ENCODE measurements at places on chromosomes 16 and 17.

- DNase-seq: no peak
Observed at GRCh38 chr16:64627288-64627687, 494.6 kb downstream of the CDH11 start.

- DNase-seq: no peak
Observed at GRCh38 chr16:440627-441026, 15.2 kb downstream of the RAB11FIP3 start.

DNA sequence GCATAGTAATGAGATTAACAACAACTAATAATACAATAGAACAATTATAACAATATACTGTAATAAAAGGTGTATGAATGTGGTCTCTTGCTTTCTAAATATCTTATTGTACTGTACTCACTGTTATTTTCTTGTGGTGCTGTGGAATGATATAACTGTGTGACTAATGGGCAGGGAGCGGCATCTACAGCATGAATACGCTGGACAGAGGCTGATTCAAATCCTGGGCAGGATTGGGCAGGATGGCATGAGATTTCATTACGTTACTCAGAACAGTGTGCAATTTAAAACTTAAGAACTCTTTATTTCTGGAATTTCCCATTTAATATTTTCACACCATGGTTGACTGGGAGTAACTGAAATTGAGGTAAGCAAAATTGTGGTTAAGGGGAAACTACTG, 1239.8 kb upstream of the GOT2 start:
- no peak for DNase-seq

GRCh38 chr16:62872339-62872738, 836.1 kb upstream of the CDH8 start:
- no peak for DNase-seq

- DNase-seq: no peak
Observed at GRCh38 chr17:12616161-12616560, 49.5 kb upstream of the MYOCD start.

GRCh38 chr16:80573700-80574120, 32.9 kb downstream of the DYNLRB2 start:
- no peak for DNase-seq

DNA sequence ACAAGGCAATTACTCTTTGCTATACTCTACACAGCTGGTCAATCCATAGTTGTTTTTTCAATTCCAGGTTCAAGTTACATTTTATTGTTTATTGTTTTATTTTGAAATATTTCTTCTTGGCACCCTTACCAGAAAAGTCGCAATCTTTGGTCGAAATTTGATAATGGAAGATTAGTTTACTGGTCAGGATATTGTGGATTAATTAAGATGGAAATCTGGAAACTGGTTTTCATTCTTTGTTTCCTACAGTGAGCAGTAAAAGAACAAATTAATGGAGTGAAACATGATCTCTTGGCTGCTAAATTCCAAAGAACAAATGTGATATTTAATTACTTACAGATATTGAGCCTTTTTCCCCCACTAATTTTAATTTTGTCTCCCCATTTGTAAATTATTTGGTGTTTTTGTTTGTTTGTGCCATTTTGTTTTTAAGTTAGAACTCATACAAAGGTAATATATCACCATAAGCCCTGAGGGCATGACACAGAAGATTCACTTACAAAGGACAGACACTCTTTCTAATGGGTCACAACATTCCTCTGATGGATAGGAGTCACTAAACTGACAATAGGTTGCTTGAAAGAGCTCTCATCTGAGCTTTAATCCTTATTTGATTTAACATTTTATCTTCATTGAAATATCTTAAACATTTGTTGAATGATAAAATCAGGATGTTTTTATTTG, 700.2 kb downstream of the KCNJ2 start:
- DNase-seq: no peak

DNA sequence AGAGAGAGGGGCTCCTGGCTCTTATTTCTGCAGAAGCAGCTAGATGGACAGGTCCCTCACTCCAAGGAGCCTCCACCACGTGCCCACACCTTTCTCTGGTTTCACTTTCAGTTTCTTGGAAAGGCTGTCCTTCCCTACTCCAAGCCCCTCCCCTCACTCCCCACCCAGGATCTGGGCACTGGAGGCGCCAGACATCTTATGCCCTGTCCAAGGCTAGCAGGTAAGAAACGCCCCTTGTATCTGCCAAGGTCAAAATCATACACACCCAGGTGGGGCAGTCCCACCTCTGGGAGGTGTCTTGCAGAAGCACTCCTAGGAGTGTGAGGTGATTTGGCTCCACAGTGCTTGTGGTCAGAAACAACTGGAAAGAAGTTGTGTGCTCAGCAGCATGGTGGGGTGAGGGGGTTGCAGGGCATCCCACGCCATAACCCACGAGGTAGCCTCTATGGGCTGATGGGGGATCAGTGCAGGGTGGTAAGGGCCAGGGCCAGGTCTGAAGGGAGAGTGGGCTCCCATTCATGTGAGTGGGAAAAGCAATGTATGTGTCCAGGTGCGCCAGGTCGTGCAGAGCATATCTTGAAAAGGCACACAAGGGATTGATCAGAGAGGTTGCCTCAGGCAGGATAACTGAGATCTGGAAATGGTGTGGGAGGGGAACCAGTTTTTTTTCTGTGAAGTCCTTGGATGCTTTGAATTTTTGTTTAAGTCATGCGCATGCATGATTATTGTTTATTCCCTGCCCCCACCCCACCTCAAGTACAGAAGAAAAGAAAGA, 31.8 kb upstream of the PRM1 start:
- peak; percentile 88 for DNase-seq

DNA sequence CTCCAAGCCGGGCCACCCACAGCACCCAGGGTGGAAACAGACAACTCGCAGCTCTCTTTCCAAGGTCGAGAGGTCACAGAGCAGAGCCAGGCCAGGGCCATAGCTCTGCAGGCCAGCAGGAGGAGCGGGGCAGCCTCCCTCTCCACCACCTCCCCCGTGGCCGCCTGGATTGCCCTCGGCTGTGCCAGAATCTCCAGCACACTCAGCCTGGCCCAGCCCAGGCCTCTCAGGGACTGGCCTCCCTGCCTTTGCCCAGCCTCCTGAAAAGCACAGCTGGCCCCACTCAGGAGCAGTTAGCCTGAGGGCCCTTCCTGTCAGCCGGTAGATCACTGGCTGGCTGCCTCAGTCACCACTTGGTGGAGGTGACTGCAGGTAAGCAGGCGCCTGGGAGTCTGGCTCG, 85.8 kb upstream of the SEC14L1 start:
- DNase-seq: no peak

DNA sequence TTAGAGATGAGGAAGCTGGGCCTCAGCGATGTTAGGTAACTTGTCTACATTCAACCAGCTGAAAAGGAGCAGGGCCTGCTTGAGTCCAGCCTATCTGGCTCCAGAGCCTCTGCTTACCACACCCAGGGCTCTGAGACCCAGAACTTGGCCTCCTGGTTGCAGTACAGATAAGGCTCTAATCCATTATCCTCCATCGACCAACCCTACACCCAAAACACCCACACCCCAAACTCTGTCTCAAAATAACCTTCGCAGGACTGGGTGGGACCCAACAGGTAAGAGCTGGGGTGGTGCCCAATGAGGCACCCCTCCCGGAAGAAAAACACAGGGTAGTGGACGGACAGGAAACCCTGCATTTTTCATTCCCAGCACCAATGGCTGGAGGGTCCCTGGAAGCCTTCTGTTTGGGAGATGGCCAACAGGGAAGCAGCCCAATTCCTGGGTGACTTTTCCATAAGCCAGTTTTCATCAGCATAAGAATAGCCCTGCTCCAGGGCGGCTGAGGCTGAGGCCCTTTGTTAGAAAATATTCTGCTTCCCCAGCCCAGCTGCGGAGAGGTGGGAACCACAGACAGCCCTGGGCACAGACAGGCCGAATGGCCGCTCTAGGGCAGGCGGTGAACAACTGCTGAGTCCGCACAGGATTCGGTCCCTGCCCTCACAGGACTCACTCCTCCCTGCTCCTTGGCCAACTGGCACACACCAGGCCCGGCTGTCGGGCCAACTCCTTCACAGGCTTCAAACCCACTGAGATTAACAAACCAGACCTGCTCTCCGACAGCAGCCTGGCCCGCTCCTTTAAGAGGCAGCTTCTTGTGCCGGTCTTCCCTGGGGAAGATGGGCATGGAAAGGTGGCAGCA, 9.8 kb downstream of the SMIM5 start:
- DNase-seq: no peak

DNA sequence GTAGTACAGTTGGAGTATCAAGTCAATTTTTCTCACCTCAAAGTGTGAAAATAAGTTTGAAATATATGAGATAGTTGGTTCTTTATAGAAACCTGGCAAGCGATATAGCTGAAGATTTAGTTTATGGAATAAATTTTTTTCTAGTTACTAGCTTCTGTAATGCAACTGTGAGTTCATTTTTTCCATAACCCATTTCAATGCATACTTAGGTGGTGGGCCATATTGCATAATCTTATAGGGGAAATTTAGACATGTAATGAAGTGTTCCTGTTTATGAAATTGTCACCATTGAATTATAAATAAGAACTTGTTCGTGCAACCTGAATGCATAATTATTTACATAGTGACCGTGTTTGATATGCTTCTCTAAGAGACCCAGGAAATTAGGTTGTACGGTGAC, 9.0 kb downstream of the MOSMO start:
- DNase-seq: no peak

- no peak for DNase-seq
Observed at GRCh38 chr17:688100-688989, 26.3 kb downstream of the VPS53 start.

DNA sequence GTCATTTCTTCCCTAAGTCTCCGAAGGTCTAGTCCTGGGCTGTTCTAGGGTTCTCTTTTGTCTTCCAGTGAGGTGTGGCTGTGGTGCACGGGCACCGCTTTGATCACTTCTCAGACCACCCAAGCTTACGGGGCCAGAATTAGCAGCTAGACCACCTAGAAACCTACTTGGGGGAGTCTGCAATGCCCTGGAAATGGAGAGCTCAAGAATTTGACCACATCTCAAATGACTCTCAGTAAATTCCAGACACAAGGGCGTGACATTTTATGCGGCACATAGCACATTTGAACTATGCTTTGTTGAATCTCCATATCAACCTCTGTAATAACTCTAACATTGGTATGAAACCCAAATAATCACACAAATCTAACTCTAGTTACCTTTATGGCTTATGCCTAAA, 24.9 kb downstream of the TRIM16 start:
- DNase-seq: peak; percentile 22

- DNase-seq: no peak
Observed at GRCh38 chr17:17612085-17613022, 20.8 kb upstream of the PEMT start.

DNA sequence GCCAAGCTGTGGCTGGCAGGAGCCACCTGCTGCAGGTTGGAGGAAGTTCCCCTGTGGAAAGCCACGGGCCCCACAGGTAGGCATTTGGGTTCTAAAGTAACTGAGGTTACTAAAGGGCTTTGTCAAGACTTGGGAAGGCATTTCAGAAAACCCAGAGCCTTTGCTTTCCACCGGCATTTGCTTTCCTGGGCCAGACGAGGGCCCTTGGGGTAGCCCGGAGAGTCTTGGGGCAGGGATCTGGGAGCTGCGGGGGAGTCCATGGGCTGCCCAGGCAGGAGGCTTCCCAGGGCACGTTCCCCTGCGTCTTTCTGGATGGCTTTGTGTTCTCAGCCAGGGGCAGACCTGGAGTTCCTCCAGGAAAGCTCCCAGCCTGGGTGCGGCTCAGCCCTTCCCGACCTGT, 43.5 kb downstream of the JPH3 start:
- no peak for DNase-seq

- DNase-seq: no peak
Observed at GRCh38 chr17:42564815-42565522, 1.9 kb upstream of the MLX start.

GRCh38 chr17:29016345-29017210, 10.7 kb upstream of the SEZ6 start:
- DNase-seq: no peak

GRCh38 chr17:74860229-74860871, 665 bp upstream of the GRIN2C start:
- no peak for DNase-seq

DNA sequence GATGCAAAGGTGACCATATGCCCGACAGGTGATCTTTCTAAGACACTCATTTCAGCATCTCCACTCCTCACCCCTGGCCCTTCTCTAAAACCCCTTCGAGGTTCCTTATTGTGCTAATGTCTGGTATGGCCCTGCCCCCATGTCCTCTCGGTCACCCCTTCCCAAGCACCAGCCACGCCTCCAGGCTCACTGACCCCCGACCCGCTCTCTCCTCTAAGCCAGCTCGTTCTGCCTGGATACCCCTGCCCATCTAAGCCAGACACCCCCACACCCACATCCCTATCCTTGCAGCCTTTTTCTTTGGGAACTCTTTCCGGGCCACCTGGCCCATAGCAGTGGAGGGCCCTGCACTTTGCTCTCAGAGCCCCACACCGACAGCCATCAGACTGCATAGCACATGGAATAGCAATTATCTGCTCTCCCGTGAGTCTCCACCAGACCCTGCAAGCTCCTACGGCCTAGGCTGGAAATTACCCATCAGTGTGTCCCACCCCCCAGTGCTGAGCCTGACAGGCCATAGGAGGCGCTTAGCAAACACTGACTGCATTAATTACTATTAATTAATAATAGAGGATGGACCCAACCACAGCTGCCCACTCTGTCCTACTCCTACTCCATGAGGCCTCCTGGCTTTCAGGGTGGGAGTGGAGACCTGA, 176.7 kb downstream of the TMEM132E start:
- peak; percentile 55 for DNase-seq

GRCh38 chr17:68292689-68293040, 1.4 kb downstream of the ARSG start:
- no peak for DNase-seq

DNA sequence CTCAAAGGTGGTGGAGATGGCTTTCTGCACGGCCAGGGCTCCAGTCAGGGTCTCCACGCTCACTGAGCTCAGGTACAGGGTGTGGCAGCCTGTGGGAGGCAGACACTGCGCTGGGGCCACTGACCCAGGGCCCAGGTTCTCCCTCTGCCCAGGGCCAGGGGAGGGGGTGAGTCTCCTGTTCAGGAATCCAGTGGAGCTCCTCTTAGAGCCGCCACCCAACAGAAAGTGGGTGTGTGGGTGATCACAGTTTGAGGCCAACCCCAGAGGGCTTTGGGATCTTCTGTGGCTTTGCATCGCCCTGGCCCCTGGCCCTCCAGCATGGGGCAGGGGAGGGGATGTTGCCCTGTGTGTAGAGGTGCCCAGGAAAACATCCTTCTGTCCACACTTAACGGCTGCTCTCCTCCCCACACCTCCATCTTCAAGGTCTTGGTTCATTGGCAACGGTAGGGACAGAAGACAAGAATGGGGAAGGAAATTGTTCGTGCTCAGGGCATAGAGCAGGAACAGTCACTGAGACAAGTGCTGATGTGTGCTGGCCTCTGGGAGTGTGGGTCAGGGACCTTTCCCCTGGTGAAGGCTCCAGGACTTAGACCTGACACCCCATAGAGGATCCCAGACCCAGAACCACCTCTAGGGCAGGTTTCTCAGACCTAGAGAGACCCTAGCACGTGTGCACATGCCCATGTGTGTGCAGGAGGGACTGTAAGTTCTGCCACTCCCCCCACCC, 21.5 kb downstream of the TNS4 start:
- DNase-seq: no peak

GRCh38 chr17:40418428-40418706, 671 bp upstream of the TOP2A start:
- DNase-seq: no peak

- no peak for DNase-seq
Observed at GRCh38 chr16:70156207-70156978, 17.2 kb upstream of the CLEC18C start.
